ENCODE measurements at places on chromosomes 6 and 20.

DNA sequence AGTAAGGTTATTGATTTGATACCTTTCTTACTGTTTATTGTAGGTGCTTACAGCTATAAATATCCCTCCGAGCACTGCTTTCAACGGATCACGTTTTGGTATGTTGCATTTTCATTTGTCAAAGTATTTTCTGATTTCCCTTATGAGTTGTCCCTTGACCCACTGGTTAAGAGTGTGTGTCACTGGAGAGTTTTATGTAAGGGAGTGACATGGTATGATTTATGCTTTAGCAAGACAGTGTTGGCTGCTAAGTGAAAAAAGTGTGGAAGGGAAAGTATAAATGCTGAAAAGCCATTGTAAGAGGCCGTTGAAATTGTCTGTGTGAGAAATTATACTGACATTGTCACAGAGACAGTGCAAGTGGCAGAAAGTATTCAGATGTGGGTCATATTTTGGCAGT lies 72.0 kb downstream of the SYCP2 start:
- no peak for DNase-seq

DNA sequence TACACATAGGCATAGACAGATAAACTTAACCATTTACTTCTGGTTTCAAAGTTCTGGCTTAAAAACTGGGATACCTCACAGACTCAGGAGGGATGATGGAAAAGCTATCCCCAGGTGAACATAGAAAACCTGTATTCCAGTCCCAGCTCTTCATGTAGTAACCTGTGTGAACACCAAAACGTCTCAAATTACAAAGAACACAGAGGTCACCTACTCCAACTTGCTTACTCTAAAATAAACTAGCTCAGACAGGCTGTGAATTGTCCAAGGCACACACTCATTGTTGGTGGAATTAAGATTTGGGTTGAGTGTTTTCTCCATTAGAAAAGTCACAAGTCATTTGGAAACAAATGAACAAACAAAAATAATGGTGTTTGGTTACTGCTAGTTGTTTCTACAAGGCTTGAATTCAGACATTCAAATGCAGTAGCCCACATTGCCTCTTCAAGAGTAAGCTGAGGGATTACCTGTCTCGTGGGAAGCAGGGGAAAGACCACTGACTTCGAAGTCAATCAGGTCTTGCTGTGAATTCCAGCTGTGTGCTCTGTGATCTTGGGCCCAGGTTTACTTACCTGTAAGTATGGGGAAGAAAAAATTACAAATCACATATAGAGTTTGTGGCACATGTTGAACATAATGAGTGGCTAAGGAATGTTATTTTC lies 48.2 kb upstream of the LRRC1 start:
- no peak for DNase-seq

DNA sequence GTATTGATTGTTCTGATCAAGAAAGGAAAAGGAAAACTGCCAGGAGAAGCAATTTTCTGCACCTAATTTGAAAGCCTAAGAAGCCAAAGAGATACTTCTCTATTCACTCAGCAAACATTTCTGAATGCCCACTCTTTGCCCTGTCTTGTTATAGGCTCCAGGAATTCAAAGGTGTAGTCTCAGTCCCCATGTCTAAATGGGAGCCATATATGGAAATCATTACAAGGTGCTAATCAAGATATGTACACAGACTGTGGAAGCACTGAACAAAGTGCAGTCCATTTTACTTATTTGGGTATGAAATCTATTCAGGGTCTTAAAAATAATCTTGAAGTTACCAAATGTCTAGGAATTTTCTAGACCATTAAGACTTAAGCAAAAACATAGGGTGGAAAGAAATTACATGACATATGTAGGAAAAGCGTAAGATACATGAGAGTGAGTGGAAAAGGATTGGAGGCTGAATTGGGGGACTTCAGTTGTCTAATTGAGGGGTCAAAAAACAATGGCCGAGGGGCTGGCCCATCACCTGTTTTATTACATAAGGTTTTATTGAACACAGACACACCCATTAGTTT lies 39.0 kb upstream of the ASCC3 start:
- no peak for DNase-seq

GRCh38 chr6:88611721-88612120 lies 351.7 kb downstream of the RNGTT start:
- no peak for DNase-seq

- DNase-seq, result no peak
Observed at GRCh38 chr20:25217161-25218108, 21.9 kb downstream of the ENTPD6 start.

- no peak for DNase-seq
Observed at GRCh38 chr6:147954938-147955337, 387.7 kb upstream of the SASH1 start.

DNA sequence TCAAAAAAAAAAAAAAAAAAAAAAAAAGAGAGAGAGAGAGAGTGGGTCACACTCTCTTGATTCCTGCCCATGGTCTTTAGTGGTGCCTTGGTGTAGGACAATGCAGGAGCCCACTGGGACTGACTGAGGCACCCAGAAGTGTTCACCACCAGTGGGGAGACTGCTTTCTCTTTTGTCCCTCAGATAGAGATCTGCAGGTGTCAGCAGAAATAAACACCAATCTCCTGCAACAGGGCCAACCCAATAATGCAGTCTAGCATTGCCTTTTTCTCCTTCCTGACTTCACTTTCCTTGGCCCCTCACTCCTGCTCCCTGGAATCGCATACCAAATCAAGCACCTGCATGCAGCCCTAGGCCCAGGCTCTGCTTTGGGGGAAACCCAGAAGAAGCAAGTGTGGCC lies 39.0 kb upstream of the CCDC28A start:
- no peak for DNase-seq

- DNase-seq, result no peak
Observed at GRCh38 chr20:63196768-63197470, 19.0 kb downstream of the YTHDF1 start.

DNA sequence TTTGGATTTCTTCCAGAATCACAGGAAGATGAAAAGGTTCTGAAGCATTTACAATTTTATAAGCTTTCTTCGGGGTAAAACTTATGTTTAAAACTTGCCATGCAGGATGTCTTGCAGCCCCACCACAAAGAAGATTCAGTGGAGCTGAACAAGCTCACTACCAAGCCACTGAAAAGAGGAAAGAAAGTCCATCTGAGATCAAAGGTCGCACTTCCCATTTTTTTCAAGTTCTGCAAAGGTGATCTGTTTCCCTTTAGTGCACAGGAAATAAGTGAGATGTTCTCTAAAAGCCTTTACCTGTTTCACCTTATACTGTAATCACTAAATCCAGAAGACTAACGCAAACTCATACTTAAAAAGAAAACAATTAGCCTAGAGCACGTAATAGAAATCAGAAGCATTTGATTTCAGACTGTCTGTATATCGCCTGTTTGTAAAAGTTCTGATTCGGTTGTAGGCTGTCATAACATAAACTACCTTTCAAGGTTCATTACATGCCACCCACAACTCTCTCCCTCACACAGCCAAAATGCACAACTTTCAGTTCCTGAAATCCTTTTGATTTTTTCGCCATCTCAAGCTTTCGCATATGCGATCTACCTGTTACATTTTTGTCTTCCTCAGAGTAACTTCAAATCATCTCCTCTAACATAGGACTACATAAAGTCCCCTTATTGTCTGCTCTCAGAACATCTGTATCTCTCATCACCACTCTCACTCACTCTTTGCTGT lies 1.8 kb downstream of the ECHDC1 start:
- no peak for DNase-seq

DNA sequence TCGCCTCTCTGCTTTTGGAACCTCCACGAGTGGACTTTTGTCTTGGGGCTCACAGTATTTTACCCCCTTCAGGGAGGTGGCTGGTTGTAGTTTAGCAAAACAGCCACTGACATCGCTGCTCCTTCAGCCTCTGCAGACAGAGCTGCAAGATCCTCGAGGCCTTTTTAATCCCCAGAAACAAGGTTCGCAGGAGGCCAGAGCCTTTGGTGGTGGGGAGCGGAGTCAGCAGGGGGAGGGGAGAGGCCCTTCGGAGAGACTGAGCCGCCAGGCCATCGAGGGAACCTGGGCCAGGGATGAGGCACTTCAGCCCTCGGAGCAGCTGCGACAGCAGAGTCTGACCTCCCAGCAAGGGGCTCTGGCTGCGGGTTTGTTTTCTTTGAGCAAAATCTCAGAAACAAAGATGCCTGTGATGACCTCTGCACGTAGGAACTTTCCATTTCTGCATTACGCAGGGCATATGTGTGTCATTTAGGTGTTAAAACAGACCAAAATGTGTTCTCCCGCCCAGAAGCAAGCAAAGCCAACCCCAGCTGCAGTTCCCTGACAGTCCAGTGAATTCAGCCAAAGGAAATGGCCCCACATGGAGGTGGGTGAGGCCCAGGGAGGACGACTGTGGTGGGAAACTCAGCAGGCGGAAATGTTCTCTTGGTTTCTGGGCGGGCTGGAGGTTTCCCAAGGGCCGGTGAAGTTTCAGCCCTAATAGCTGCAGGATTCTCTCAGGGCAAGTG lies 171.2 kb upstream of the SULF2 start:
- no peak for DNase-seq

DNA sequence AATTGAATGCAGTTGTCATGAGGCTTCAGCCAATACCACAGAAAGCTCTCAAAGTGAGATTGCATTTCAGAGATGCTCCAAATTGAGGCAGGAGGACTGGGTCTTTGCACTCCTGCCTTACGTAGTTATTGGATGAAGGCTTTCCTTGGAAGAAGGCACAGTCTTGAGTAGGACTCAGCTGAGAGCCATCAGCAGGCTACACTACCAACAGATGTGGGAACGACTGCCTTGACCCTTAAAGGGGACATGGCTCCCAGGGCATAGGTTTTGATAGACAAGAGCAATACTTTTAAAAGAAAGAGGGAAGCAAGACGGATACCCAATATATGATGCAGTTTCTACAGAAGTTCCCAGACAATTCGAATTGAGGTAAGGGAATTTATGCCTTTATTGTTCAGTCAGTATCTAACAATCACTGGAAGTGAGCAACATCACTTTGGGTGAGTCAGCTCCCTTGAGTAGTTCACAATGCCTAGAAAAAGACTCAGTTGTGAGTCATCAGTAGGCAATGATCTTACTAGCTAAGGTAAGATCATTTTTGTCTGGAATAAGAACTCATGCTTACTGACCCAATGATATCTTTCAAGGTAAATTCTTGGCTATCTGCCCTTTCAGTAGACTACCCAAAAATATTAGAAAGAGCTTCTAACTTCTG lies 390.8 kb downstream of the GJA1 start:
- no peak for DNase-seq

- DNase-seq, result no peak
Observed at GRCh38 chr6:154653385-154653784, 79.8 kb upstream of the SCAF8 start.

GRCh38 chr6:154909311-154909710 lies 85.8 kb upstream of the TIAM2 start:
- DNase-seq, result no peak

GRCh38 chr6:157830354-157831017 lies 7.4 kb downstream of the SNX9 start:
- DNase-seq, result no peak

GRCh38 chr20:23233341-23233740 lies 117.2 kb upstream of the NXT1 start:
- no peak for DNase-seq

GRCh38 chr20:36491901-36492617 lies 49.3 kb upstream of the MYL9 start:
- no peak for DNase-seq

GRCh38 chr6:21986703-21987102 lies 310.1 kb downstream of the PRL start:
- DNase-seq, result no peak

GRCh38 chr6:71028236-71028876 lies 71.5 kb upstream of the B3GAT2 start:
- DNase-seq, result no peak

DNA sequence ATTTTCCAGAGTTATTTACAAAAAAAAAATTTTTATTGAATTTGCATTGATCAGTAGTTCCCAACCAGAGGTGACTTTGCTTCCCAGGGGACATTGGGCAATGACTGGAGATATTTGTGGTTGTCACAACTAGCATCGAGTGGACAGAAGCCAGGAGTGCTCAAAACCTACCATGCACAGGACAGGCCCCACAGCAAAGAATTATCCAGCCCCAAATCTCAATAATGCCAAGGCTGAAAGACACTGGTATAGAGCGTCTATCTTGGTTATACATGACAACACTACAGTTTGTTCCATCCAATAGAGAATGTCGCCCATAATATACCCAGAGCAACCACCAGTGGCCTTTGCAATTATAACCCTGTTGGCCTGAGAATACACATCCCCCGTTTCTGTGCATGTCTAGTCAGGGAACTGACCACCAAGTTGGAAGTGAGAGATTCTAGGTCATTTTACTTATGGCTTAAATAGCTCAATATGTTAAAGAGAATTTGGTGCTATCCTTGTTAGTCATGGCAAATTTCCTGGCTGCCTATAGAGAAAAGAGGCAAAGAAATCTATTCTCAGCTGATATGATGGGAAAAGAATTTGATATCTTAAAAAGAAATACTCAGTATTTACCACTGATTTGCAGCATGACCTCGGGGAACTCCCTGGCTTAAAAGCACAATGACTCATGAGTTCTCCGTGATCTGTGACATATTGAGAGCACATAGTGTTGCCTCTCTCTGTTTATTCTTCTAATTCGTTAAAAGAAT lies 76.0 kb upstream of the ADTRP start:
- DNase-seq, result no peak

- no peak for DNase-seq
Observed at GRCh38 chr6:109454496-109455436, 806 bp downstream of the MICAL1 start.

- no peak for DNase-seq
Observed at GRCh38 chr20:25078662-25079061, 3.3 kb downstream of the VSX1 start.

GRCh38 chr6:106667022-106667402 lies 37.6 kb downstream of the QRSL1 start:
- no peak for DNase-seq

GRCh38 chr20:44254073-44254472 lies 7.0 kb downstream of the GDAP1L1 start:
- DNase-seq, result no peak

DNA sequence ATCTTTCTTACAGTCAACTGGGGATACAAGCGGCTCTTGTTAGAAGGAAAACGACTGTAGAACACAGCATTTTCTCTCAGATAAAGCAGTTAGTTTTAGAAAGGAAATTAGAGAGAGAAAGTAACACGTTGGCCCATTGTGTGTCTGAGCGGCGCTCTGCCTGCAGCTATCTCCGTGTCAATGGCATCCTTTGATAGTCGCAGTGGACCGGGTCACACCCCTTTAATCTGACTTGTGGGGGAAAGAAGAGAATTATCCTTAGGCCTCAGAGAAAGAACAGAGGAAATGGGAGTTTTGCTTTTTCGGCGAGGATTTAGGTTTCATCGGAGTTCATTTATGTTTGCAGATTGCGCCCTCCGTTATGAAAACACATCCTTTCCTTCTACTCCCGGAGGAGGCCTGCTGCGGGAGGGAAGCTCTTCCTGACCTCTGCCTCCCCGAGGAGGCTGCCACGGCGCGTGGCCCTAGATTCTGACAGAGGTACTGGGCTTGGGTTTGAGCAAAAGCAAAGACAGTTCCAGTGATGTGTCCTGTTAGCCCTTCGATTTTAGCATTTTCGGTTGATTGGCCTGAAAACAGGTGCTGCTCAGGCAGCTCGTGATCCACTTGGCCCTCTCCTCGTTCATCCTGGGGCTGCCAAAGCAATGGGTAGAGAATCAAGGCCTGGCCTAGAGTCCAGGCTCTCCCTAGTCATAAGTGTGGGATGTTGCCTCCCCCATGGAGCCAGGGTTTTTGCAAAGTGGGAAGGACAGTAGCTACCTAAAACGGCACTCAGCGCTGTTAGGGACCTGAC lies 74.9 kb downstream of the ZDHHC14 start:
- no peak for DNase-seq

All from cortex of kidney (tissue), 1 donor.